Fibroblast of upper back skin (primary cell): ENCODE measurements at places on chromosomes 16 and 17.
A peak's percentile ranks its signal among the peaks of the same experiment; 100 is the strongest.

DNA sequence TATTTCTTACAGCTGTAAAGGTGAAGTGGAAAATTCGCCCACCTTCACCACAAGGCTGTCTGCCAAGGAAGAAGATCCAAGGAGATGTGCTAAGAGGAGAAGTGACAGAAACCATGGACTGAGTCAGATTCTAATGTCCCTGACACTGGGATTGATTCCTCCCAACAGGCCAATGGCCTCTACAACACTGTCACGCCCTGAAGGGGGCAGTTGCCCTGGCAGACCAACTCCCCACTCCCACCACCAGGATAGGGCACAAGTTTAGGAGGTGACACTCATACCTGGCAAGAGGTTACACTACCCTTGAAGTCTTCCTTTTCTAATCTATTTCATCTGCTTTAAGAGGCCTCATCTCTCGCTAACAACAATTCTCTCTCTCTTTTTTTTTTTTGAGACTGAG lies 16.1 kb downstream of the PIP4K2B start:
- DNase-seq: no peak

DNA sequence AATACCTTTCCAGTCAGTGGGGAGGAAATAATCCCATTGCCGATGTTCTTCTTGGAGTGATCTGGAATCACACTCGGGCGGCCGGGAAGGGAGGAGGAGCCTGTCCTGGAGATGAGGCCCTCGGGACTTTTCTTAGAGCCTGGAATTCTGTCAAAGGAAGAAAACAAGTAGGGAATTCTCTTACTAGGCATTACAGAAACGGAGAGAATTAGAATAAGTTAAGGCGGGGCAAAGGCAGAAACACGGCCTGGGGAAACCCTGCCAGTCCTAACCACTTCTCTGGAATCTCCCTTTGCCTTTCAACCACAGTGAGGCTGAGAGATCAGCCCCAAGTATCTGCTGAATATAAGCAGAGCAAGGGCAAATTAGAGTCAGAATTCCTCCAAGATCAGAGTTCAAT lies 27.8 kb downstream of the USP36 start:
- DNase-seq: no peak

GRCh38 chr16:64132190-64132589 lies 989.7 kb downstream of the CDH11 start:
- no peak for DNase-seq

DNA sequence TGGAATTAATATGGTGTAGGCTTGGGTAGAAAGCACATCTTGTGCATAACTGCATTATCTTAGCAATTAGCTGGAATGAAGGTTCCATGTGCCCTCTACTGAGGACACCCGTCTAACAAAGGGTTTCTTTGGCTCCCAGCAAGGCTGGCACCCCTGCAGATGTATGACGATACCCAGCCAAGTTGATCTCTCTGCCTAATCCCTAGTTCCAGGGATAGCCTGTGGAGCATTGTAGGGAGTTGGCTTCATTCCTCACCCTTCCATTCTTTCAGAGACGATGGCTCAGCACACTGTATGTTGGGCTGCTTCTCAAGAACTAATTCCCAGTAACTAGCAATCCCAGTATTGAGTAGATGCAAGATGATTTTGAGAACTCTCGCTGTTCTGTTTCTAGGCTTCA lies 182.5 kb downstream of the SNX29 start:
- DNase-seq: no peak

GRCh38 chr16:54242199-54242598 lies 44.4 kb downstream of the IRX3 start:
- DNase-seq: no peak

GRCh38 chr16:22296225-22297113 lies 740 bp upstream of the POLR3E start:
- no peak for DNase-seq

GRCh38 chr16:62041401-62041800 lies 5.2 kb upstream of the CDH8 start:
- DNase-seq: peak; percentile 55

- DNase-seq: no peak
These were observed 116.6 kb downstream of the MRTFB start for GRCh38 chr16:14187517-14188338.

GRCh38 chr17:38545531-38546225 lies 60.1 kb downstream of the SRCIN1 start:
- DNase-seq: no peak

DNA sequence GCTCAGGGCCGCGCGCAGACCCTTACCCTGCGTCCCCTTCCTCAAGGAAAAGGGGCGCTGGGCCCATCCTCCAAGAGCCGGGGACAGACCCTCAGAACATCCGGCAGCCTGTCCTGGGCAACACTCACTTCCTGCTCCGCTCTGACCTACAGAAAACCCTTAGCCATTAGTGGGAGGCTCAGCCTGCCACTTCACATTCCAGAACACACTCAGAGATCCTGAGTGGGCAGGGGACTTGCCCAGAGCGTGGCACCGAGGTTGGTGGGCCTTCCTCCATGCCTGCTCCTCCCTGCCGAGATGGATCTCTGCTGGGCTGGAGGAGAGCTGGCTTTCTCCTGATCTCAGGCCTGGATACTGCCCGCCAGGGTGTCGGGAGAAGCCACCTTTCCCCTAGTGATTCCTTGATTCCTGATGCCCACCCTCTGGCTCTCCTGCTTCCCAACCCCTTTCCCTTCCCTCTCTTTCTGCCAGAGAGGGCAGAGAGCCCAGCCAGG lies 1.5 kb downstream of the SCARF1 start:
- DNase-seq: no peak

DNA sequence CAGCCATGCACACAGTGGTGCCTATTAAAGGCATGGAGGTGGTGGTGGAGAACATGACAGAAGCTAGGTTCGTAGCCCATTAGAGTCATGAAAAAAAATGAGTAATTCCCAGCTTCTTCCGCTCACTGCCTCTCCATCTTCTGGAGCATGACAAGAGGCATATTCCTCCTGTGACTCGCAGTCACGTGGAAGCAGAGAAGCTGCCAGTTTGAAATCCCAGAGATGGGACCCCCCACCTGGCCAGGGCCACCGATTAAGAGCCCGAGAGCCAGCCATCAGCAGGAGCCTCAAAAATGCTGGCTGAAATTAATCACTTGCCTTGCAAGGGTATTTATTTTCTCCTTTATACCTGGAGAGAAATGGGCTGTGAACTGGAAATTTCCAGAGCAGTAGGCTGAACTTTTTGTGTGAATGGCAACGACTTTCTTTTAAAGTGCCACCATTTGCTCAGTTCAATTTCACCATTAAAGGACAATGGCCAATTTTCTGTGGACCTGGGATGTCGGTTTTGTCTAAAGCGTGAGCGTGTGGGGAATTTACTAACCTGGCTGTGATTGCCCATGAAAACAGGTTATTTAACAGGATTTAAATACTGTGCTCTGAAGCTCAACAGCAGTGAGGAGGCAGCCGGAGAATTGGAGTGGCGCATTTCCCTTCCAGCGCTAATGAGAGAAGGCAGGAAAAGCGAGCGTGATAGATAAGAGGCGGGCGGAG lies 189.7 kb upstream of the SDK2 start:
- peak; percentile 58 for DNase-seq

- DNase-seq: no peak
These were observed 68.6 kb downstream of the CCT6B start for GRCh38 chr17:34892461-34893249.

DNA sequence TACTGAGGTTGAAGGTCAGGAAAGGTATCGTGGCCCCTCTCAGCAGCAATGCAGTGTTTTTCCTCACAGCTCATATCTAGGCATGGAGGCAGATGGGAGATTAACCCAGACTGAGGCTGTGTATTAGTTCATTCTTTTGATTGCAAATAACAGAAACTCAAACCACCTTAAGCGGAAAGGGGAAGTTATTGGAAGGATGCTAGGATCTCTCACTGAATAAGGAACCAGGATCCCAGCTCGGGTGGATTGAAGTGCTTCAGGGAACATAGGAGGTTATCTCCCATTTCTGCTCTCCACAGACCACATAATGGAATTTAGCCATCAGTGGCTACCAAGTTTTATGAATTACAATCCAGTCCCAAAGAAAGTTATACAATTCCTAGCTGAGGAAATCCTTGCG lies 8.2 kb downstream of the ZNF689 start:
- no peak for DNase-seq

DNA sequence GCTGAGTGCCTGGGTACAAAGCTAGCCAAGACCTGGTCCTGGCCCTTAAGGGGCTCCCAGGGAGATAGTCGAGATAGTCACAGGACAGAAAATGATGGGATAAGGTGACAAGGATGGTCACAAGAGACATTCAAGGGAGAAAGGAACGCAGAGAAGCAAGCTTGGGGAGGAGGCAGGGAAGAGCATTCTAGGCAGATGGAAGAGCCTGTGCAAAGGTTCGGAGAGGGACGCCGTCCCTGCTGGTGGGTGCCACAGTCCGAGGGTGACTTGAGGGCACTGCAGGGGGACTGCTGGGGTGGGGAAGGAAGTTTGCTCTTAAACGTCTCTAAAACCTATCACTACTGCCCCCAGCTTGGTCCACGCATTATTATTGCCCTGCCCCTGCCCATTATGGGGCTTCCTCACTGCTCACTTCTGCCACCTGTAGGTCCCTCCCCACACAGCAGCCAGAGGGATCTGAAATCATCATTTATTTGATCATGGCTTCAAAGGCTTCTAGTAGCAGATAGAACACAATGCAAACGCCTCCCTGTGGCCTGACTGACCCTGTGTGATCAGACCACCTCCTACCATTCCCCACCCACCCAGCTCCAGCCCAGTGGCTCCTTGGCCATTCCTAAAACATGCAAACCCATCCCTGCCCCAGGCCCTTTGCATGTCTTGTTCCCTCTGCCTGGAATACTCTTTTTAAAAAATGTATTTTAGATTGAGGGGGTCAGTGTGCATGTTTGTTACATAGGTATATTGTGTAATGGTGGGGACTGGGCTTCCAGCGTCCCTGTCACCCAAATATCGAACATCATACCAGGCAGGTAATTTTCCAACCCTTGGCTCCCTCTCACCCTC lies 60.3 kb downstream of the RMI2 start:
- no peak for DNase-seq

DNA sequence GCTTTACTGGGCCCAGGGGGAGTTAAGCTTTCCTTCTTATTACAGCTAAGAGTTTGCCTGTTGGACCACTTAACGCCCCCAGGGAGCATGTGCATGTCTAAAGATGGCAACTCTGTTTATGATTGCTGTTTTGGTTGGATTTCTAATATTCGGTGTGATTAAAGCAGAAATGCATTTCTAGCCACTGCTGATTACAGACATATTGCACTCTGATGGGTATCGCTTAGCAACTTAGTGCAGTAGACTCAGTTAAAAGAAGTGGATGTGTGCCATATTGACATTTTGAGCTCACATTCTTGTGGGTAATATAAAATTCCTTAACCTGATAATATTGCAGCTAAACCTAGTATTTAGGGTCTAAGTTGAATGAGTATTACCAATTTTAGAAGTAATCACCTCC lies 4.2 kb downstream of the NF1 start:
- DNase-seq: peak; percentile 70

DNA sequence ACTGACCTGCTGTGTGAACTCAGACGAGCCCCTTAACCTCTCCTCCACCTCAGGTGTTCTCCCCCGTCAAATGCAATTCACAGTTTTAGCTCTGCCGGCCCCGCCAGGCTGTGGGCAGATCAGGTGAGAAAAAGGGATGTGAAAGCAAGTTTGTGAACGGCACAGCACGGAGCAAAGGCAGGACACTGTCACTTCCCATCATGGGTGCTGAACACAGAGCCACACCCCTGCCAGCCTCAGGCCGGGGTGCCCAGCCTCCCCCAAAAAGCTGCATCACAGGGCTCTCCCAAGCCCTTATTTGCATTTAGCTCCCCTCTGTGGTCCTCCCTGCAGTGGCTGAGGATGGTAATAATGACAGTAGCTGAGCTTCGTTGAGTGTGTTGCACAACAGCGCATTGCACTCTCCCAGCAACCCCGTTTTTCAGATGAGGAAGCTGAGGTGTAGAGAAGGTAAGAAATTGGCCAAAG lies 88.8 kb upstream of the TNRC6C start:
- no peak for DNase-seq

DNA sequence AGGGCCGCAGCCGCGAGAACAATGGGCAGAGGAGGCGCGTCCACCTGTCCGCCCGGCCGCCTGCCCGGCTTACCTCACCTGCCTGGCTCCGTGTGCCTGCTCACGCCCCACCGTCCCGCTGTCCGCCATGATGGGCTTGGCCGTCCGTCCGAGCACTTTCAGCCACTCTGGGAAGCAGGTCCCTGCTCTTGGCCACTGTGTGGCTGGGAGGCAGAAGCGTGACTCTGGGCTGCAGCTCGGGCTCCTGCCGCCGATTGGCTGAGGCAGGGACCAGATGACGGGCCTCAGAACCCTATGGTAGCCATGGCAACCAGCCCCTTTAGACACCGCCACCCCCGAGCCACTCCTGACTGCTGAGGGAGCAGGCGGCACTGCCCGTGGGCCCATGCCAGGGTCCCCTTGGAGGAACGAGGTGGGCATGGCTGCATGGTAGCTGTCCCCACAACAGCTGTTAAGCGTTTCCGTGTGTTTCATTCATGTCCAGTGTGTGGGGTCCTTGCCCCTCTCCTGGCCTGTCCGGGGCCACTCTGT lies 8.9 kb upstream of the AXIN1 start:
- DNase-seq: no peak

DNA sequence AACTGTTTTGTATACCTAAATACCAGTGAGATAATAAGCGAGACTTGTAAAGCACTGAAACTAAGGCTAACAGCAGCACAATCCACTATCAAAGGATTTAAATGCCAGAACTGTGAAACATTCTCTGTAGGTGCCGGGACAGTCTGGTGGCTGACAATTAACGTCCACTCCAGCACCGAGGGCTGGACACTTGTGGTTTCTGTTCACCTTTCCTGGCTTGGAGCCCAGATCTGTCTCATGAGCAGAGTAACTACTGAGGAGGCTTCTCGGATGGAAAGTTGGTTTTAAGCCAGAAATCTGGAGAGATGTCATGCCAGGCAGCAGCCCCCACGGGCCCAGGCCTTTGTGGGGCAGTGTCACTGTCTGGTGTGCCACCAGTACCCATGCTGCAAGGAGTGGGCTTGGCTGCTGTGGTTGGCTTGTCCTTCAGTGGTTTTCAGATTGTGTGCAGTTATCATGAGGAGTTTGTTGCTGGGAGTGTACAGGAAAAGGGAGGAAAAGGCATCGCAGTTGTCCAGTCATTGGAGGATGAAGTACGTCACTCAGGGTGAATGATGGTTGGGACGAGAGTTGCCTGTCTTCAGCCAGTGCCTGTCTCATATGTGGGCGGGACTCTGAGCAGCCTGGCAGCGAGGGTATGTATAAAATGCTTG lies 35.5 kb downstream of the UBN1 start:
- DNase-seq: peak; percentile 62

GRCh38 chr17:66448026-66448639 lies 145.7 kb downstream of the PRKCA start:
- DNase-seq: no peak

GRCh38 chr17:74491626-74492025 lies 25.2 kb downstream of the CD300A start:
- no peak for DNase-seq

- DNase-seq: no peak
These were observed 118.1 kb downstream of the NLK start for GRCh38 chr17:28160610-28161009.
